ENCODE measurements at places on chromosomes 7 and 10. TPM values are rescaled to one million over a fixed set of nuclear protein-coding genes. Genes with fewer than 3 reads are reported as not detected.

Gene CDK14
- 13.6 TPM for total RNA-seq

Gene GDF2
- not detected for total RNA-seq

Gene HDAC9
- total RNA-seq: 14.7 TPM

Gene MSMB
- not detected for total RNA-seq

Gene MCM10
- total RNA-seq: 5.6 TPM

Gene LRRC18
- total RNA-seq: not detected

Gene ATXN7L1
- total RNA-seq: 7.5 TPM
